ENCODE measurements at places on chromosomes 1 and 21.

GRCh38 chr1:156807627-156808026, 9.0 kb downstream of the SH2D2A start:
- no peak for DNase-seq

DNA sequence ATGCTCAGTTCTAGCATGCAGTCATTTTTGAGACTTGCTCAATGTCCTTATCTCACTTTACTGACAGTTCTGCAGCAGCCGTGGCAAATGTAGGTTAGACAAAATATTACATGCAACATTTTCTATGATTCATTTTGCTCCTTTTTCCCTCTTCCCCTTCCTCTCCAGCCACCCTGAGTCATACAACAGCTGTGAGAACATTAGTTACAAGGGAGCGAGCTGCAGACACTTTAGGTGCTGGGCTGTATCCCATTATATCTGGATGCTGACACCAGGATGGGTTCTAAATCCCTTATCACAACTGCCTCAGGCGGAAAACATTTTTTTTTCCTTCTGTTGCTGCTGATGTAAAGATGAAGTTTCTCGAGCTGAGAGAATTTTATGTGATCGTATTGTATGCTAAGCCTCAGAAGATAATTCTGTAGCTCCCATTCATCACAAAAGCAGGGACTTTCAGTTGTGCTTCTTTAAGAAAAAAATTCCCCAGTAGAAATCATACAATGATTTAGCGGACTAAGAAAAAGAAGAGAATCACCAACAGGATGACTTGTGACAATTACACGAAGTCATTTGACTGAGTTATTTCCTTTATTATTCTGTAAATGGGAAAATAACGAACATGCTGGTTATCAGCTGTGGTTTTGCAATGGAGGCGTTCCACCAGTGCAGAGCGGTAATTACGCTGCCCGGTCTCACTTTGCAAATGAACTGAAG, 345.0 kb downstream of the DISC1 start:
- DNase-seq: no peak

- no peak for DNase-seq
Observed at GRCh38 chr21:25326181-25326580, 281.1 kb downstream of the MRPL39 start.

DNA sequence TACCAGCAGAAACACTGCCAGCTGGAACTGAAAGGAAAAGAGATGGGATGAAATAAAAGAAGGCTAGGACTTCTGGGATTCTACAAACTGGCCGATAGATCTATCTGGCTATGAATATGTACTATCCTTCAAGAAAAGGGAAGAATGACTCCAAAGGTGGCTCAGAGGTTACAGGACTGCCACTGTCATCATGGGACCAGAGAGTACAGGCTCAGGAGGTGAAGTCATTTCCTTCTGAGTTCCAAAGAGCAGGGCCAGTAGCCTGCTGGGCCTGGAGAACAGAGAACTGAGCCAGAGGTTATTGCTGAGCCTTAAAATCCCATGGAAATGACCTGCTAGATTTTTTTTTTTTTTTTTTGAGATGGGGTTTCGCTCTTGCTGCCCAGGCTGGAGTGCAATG, 27.6 kb downstream of the ZNF496 start:
- no peak for DNase-seq

DNA sequence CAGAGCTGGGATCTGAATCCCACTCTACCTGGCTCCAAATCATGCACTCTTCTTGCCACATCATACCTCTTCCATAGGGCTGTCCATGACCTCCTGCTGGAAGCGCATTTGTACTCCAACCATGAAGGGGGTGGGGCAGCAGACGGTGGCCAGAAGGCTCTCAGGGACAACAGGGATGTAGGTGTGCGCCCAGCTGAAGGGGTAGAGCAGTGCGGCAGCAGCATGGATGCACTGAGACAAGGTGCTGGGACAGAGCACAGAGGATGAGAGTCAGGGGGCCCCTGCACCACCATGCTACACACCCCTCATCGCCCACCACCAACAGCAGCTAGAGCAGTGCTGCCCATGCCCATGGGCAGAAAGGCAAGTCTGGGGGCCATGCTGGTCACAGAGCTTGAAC, 8.4 kb downstream of the DENND2D start:
- DNase-seq: no peak
